ENCODE measurements at places on chromosomes 12 and 14.

- no peak for DNase-seq
Measured at GRCh38 chr12:113232089-113232839, 11.0 kb downstream of the TPCN1 start.

DNA sequence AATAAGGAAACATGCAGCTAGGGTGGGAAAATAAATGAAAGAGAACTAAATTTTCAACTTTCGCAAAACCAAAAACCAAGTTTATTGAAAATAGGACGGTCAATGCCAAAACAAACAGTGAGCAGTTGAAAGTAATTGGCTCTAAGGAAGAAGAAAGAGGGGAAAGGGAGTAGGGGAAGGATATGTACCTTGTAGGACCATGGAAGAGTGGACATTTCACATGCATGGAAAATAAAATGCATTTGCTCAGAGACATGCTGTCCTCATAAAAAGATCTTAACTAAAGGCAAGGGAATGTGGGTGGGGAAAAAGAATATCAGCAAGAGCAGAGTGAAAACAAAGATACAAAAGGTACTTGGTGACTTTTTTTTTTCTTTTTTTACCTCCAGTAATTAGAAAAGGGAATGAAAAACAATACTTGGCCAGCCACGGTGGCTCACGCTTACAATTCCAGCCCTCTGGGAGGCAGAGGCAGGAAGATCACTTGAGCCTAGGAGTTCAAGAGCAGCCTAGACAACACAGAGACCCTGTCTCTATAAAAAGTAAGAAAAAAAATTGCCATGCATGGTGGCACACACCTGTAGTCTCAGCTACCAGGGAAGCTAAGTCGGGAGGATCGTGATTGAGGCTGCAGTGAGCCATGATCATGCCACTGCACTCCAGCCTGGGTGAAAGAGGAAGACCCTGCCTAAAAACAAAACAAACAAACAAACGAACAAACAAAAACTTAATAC is 6.6 kb downstream of the TXNDC16 start:
- DNase-seq, result no peak

DNA sequence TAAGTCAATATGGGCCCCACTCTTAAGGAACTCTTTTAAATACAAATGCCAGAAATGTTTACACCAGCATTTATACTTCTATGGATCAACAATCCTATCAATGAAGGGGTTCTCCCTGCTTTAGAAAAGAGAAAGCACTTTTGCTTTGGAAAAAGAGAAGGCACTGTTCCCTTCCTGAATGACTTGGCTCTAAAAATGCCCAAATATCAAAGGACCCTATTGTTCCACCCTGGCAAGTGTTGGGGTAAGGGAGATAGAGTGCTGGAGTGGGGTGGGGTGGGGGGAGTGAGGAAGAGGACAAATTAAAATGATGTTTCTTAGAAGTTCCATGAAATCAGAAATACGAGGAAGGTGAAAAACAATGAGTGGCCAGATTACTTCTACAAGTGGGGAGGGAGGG is 131.6 kb upstream of the GRIN2B start:
- DNase-seq, result no peak

DNA sequence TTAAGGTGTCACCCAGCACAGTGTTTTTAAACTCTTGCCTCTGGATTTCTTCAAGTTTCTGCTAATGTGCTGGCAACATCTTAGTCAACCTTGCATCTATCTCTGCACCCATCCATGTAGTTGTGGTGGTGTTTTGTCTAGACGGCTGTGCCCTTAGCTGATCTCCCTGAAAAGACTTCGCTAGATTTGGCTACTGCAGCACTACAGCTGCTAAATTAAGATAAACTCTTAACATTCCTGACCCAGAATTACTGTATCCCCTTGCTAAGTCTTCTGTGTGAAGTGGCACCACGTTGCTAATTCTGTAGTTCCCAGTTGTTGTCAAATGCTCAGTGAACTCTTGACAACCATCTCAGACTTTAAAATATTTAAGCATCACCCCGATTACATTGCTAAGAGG is 66.8 kb downstream of the SRGAP1 start:
- DNase-seq, result no peak

DNA sequence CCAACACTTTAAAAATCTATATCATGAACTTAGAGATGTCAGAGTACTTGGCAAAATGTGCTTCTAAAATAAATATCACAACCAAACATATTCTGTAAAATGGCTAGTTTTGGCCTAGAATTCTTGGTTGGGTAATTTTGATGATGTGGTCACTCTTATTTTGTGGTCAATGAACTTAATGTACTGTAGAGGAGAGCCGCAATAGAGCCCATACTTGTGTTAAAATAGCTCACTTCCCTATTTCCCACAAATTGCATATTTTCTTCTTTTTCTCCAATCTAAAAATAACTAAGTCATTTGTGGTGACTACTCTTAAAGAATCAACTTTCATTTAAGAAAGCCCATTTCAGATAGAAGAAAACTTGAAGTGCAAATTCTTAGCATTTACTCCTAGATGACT is 619.4 kb downstream of the CCER1 start:
- no peak for DNase-seq

DNA sequence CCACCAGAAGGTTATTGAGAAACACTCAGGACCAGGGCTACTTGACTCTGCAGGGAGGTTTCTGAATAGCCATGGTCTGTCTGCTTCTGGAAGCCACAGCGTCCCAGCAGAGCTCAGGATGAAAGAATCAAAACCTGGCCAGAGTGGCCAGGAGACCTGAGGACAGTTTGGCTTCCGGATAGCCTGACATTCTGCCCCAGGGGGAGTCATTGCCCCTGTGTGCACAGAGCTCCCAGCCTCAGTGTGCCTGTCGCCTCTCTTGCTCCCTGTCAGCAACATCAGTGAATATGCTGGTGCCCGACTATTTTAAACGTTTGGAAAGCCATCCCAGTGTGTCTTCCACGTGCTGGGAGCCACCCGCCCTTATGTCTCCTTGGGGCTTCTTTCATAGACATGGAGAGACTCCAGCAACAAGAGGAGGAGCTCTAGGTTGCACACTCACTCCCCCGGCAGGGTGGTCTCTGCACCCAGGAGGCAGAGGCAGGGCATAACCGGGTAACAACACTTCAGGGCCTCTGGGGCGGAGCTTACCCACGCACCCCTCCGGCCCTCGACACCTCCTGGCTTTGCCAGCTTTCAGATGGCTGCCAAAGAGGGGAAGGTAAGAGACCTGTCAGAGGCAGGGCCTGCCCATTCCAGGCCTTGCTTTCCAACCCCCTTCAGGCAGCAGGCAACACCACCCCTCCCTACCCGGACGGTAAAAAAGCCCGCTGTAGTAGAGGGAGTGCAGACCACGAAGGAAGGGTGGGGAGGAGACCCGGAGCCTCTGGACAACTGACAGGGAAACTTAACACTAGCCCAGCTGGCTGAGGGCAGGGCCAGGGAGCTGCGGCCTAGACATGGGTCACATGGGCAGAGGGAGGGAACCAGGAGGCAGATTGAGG is 19.0 kb upstream of the SLC6A12 start:
- no peak for DNase-seq

GRCh38 chr14:105347587-105347968 is 33.0 kb downstream of the PACS2 start:
- DNase-seq, result no peak

- DNase-seq, result peak; percentile 5
Measured at GRCh38 chr12:80412343-80412953, 31.6 kb upstream of the PTPRQ start.

- DNase-seq, result no peak
Measured at GRCh38 chr12:120540445-120540844, 6.3 kb downstream of the RNF10 start.

GRCh38 chr12:1922985-1923384 is 4.5 kb upstream of the CACNA2D4 start:
- DNase-seq, result no peak

DNA sequence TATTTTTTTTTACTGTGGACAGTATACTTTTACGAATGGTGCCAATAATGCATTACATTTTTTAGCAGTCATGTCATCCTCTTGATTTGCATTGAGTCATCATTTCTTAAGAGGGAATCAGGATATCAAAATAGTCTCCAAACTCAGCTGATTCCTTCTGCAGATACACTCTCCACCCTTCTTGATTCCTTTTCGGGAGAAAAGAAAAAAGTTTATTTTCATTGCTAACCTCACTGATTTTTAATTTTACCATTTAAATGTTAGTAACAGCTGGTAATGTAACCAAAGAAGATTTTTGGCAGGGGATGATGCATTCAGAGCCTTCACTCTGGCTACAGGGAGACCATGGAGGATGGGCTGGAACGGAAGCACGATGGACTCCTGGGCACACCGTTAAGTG is 47.5 kb downstream of the MRPL42 start:
- DNase-seq, result no peak

DNA sequence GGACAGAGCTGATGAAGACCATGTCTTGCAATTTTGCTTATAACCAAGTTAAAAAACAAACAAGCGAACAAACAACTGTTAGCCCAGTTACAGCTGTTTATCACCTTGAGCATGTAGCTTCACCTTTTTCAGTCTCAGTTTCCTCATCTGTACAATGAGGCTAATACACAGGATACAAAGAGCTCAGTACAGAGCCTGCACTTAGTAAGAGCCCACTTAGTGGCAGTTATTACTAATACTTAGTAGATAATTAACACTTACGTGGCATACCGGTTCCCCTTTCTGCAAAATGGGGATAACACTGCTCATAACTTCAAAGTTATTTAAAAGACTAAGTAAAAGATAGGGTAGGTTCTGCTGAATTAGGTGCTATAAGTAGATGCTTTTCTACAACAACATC is 228.0 kb downstream of the MON2 start:
- no peak for DNase-seq
